ENCODE measurements at places on chromosomes 2 and 18.

DNA sequence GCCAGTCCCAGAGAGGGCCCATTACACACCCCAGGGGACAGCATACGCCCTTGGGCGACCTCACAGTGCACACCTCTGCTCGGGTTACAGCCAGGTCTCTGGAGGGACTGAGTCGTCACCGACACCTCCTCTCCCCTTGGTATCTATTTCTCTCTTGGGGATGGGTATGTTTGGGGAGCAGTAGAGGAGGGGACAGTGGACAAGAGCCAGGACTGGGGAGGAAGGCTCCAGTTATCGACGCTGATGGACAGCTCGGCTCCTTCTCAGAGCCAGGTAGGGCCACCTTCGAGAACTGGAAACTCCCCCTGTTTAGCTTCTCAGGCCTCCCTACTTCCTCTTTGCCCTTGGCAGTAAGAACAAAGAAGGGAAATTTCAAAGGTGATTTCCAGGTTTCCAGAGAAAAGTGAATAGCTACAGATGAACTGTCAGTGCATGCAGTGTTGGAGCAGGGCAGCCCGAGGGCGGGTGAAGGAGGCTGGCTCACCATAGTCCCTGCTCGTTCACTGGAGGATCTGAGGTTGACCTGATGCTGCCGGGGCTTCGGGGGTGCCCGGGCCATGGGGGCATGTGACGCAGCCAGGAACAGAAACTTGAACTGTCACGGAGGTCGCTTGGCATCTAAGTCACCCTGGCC lies 4.4 kb upstream of the SEMA4C start:
- DNase-seq: no peak

DNA sequence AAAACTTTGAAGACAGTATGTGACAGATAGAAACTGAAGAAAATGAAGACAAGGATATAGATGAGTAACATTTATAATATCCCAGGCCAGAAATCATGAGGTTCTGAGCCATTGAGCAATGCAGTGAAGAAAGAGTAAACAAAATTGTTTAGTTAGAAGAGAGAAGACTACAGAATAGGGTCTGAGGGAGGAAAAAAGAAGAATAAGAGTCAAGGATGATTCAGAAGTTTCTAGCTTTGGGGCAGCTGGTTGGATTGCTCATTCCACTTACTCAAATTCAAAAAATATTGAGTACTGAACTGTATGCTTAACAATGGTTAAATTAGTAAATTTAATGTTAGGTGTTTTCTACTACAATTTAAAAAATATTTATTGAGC lies 155.0 kb upstream of the OTX1 start:
- DNase-seq: no peak

GRCh38 chr18:49028091-49028490 lies 77.3 kb upstream of the SMAD7 start:
- DNase-seq: no peak

GRCh38 chr2:54546923-54547720 lies 91.0 kb downstream of the SPTBN1 start:
- DNase-seq: no peak

DNA sequence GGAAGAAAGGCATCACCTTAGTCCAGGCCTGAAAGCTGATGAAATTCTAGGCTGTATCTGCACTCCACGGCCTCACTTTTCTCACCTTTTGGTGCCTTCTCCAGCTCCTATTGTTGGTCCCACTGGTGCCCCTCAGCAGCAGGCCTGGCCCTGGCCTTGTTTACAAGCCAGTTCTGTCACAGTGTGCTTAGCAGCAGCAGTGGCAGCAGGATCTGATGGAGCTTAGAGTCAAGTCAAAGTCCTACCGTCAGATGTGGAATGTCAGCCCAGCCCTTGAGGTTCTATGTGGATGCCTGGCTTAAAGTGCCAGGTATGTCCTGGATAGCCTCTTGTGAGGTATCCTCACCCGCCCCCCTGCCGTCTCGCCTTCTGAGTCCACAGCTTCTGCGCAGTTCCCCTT lies 281.3 kb downstream of the SUCLG1 start:
- no peak for DNase-seq

GRCh38 chr2:9710311-9710710 lies 79.5 kb upstream of the YWHAQ start:
- DNase-seq: peak; percentile 50

DNA sequence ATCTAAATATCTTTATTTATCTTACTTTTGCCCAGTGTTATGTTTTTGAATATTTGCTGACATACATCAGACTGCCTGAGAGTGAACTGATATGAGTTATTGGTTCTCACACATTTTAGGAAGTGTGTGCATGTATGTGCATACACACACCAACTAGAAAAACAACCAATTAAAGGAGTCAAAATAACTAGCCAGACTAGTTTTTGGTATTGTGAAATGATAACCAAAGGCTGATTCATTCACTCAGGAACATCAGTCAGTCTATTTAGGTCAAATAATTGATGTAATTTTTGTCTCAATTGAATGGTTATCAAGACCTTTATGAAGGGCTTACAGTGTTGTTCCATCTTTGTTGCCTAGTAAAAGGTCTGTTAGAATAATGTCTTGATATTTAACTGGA lies 369.3 kb upstream of the VRK2 start:
- no peak for DNase-seq

GRCh38 chr2:207815254-207815653 lies 45.5 kb upstream of the FZD5 start:
- DNase-seq: no peak

GRCh38 chr2:98757904-98758421 lies 27.0 kb upstream of the MGAT4A start:
- DNase-seq: peak; percentile 61

- no peak for DNase-seq
Measured at GRCh38 chr18:28504066-28504465, 327.1 kb upstream of the CDH2 start.

- no peak for DNase-seq
Measured at GRCh38 chr18:47777626-47778025, 152.8 kb downstream of the SMAD2 start.

- DNase-seq: no peak
Measured at GRCh38 chr2:181036848-181037603, 56.6 kb downstream of the UBE2E3 start.

GRCh38 chr2:134449157-134449556 lies 195.3 kb downstream of the MGAT5 start:
- no peak for DNase-seq

- no peak for DNase-seq
Measured at GRCh38 chr18:6256521-6256920, 158.2 kb downstream of the L3MBTL4 start.

GRCh38 chr2:197893403-197894177 lies 89.2 kb downstream of the PLCL1 start:
- no peak for DNase-seq

DNA sequence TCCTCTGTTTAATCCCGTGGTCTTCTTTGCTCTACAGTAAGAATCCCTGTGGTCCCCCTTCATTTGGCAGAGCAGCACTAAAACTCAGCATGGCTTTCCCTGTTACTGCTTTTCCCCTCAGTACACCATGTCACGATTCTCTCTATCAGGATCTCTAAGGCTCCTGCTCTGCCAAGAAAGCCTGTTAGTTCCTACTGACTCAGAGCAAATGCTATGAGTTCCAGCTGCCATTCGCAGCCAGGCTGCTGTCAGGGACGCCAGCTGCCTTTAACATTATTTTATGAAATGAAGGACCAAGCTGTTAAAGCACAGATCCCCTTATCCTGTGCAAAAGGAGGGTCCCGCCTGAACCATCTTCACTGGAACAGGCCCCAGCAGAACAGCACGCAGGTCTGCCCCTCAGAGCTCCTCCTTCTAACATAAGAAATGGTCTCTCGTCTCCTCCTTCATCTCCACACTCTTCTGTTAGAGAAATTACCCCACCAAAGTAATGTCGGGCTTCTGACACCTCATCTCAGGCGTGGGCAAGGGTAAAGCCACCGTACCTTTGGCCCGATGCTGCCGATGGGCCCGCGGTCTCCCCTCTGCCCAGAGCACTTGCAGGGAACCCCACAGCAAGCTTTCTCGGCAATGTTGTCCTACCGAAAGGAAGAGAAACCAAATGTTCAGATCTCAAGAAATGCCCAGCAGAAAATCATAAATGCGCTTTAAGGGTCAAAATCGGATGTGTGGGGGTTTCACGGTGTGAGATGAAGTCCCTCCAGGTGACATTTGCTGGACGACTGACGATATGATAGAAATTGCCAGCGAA lies 52.6 kb downstream of the COL6A3 start:
- no peak for DNase-seq

DNA sequence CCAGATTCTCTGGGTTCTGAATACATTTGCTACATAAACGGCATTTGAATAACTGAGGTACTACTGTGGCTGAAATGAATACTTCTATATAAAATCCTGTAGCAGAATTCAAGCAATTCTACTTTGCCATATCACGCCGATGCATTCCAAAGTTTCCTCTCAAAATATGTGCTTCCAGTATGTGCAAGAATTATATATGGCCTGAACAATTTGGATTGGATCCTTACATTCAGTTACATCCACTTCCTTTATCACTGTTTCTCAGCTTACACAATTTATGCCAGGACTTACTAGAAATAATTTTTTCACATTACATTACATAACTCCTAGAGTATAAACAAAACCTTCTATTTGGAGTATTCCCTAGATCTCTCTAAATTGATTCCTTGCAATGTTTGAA lies 46.3 kb upstream of the STAT4 start:
- no peak for DNase-seq

- DNase-seq: peak; percentile 55
Measured at GRCh38 chr2:223779877-223780276, 57.5 kb downstream of the AP1S3 start.

GRCh38 chr18:79905389-79905911 lies 46.0 kb downstream of the SLC66A2 start:
- DNase-seq: peak; percentile 15

- no peak for DNase-seq
Measured at GRCh38 chr18:7414459-7414858, 152.7 kb upstream of the PTPRM start.

DNA sequence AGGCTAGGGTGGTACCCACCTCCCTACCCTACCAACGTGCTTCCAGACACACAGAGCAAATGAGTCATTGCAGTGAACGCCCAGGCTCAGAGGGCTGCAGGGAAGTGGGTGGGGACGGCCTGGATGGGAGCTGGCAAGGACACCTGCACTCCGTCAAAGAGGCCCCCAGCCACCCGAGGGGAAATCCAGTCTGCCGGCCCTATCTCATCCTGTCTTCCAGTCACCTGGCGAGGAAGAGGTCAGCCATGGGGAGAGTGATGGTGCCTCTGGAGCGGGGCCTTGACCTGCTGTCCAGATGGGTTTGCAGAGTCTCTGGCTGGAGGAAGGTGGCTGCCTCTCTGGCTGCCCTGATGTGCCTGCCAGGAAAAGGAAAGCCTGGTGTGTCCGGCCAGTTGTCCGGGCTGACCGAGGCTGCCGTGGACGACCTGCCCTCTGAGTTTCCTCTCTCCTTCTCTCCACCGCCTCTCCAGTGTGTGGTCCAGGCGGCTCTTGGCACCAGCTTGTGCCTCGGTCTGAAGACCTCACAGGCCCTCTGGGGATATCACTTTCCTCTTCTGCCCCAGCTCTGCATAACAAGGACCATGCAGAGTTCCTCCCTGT lies 209.7 kb upstream of the COPS8 start:
- DNase-seq: no peak

Measured in activated T-cell treated with anti-CD3 and anti-CD28 coated beads, Interleukin-2, amount 50 U/mL, for 48 hours (primary cell).